Stimulated activated CD8-positive, alpha-beta memory T cell treated with anti-CD3 and anti-CD28 coated beads, Interleukin-2, amount 100 ng/mL, for 48 hours (primary cell): ENCODE measurements at places on chromosomes 1 and 21.

GRCh38 chr1:37905727-37906126 lies 41.1 kb downstream of the INPP5B start:
- no peak for DNase-seq

DNA sequence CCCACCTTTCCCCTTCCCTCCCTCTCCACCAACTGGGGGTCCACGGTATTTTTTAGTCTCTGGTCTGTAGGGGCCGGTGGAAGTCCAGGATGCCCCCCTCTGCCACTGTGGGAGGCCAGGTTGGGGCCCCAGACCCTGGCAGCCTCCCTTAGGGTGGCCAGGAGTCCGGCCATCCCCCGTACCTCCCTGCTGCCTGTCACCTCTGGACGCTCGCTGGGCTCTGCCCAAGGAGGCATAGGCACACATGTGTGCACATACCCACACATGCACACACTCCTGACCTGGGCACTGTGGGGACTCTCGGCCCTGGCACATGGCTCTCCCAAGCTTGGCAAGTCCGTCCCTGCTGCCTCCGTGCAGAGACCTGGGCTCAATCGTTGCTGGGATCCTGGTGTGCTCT lies 53.0 kb downstream of the DISP3 start:
- DNase-seq, result no peak

- no peak for DNase-seq
These were observed 527 bp downstream of the MACO1 start for GRCh38 chr1:25430967-25431881.

DNA sequence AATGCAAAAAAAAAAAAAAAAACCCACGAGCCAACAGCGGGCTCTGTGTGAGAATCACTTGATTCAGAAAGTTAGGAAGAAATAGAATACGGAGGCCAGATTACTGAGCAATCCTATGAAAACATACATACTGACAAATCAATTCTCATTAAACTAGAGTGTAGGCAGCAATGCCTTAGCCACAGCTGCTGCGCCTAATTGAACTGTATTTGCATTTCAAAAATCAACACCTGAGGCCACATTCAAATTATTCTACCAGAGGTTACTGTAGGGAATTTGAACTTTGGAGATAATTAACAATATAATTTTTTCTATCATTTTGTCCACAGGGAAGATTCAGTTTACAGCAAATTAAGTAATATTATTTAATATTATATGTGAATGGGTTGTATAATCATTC lies 138.4 kb upstream of the PLD5 start:
- no peak for DNase-seq

- DNase-seq, result no peak
These were observed 100.6 kb upstream of the VAMP3 start for GRCh38 chr1:7670334-7671145.

DNA sequence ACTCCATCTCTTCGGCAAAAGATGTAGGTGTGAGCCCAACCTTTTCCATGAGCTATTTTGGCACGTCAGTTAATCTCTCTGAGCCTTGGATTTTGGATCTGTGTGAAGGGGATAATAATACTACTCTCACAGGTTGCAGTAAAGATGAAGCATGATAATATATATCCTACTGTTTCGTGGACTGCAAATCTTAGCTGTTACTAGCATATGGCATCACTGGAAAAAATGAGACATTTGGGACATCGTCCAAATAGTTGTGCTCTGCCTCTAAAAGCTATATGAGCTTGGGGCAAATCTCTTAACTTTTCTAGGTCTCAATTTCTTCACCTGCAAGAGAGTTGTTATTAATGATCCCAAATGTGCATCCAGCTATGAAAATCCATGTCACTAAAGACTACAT lies 147.4 kb upstream of the ZRANB2 start:
- no peak for DNase-seq

DNA sequence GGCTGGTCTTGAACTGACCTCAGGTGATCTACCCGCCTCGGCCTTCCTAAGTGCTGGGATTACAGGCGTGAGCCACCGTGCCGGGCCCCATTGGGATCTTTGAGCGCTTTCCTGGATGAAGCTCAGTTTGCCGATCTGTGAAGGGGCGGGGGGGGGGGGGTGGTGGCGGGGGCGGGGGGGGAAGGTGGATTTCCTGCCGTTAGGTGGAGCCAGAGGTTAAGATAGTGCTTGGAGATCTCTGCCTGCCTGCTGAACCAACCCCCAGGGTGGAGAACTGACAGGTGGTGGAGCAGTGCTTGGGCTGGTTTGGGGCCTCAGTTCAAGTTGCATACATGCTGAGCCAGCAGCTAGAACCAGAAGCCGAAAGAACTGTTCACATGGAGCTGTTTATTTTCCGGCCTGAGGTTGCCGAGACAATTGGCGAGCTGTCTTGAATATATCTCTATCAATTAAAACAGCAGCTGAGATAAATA lies 1.7 kb downstream of the TMCC2 start:
- peak; percentile 43 for DNase-seq

DNA sequence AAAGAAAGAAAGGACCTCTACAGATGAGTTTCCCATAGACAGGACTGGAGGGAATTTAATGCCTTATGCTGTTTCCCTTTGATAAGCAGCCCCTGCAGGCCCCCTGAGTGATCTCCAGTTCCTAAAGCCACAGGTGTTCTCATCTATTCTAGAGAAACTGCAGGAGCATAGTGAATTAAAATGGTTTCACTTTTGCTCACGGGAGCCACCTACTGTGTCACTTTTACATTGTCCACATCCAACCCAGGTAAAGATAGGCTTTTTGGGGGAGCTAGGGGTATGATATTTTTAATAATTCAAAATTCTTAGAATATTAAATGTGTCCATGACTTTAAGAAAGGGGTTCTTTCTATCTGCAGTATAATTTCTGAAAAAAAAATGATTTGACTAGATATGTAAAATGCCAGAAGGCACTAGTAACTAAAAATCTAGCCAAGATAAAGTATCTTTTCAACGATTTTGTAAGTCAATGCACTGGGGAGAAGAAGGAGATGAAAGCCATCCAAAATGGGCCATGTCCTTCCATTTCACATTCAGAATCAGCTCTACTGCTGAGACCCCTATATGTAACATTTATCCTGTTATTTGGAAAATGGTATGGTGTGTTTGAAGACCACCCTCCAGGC lies 267.3 kb upstream of the DUSP10 start:
- DNase-seq, result no peak

GRCh38 chr1:63888984-63889383 lies 115.2 kb downstream of the ROR1 start:
- DNase-seq, result no peak

GRCh38 chr21:46552274-46552673 lies 52.6 kb downstream of the S100B start:
- no peak for DNase-seq

- no peak for DNase-seq
These were observed at the start of gene UAP1 for GRCh38 chr1:162561616-162562469. Gene UAP1 (plus strand): TSS chr1:162561722. CDS start chr1:162566069, 4,347 bp downstream.

DNA sequence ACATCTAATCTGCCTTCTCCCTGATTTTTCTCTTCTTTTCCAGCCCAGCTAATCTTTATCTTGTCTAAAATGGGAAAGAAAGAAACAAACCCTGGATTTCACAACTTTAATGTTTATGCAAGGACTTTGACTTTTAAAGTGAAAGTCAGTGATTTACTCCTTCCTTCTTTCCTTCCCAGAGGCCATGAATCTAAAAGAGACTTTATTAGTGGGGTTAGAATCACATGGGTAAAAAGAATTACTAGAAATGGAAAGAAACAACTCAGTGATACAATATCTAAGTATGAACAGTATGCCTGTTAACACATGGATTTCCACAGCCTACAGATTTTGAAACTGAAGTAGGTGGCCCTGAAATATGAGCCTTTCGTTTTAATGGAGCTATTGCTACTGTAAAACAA lies 59.8 kb upstream of the KCNK2 start:
- DNase-seq, result no peak

GRCh38 chr1:89044970-89045721 lies 19.9 kb downstream of the GBP1 start:
- no peak for DNase-seq

DNA sequence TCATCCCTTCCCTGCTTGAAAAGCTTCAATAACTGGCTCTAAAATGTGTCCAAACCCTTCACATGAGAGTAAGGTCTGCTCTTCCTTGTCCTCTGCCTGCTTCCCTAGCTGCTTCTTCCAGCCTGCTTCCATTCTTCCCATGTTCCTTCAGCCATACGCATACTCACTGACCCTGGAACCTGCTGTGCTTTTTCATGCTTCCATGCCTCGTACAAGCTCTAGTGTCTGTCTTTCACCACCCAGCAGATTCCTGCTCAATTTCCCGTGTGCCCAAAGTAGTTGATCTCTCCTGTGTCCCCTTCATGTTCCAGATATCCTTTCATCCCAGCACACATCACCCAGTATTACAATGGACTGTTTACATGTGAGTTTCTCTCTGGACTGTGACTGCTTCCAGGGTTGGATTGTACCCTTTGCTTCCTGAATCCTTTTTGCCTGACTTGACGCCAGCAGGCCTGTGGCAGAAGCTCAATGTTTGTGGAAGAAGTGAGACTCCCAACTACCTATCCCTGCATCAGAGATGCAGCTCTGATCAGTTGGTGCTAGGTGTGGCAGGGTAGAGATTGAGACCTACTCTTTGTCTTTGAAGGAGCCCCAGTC lies 35.9 kb upstream of the RNF19B start:
- no peak for DNase-seq

- DNase-seq, result no peak
These were observed 99.5 kb upstream of the DUSP10 start for GRCh38 chr1:221841251-221841982.

DNA sequence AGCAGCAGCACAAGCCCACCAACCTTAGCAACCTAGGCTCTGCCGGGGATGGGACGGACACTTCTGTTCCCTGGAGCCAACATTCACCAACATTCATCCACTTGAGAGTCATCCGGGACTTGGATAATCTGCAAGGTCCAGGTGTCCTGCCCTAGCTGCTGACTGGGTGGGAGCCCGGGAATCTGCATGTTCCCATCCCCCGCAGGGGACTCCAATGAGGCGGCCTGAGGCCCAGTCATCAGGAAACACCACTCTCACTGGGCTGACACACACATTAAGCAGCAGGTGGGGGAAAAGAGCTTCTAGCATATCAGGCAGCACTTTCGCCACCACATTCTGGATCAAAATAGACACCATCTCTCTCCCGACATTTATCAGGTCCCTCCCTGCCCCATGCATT lies 38.4 kb upstream of the CCSAP start:
- no peak for DNase-seq
